ENCODE measurements at places on chromosomes 5 and 9. TPM values are rescaled to one million over a fixed set of nuclear protein-coding genes. Genes with fewer than 3 reads are reported as not detected.

The PCDHB3 gene
- total RNA-seq = 1.4 TPM

The ENHO gene
- not detected for total RNA-seq

The LCN12 gene
- 4.4 TPM for total RNA-seq

The PCDHB5 gene
- total RNA-seq = 4.9 TPM

The SPATA24 gene
- total RNA-seq = 14.6 TPM

The SLC6A7 gene
- not detected for total RNA-seq

DNA sequence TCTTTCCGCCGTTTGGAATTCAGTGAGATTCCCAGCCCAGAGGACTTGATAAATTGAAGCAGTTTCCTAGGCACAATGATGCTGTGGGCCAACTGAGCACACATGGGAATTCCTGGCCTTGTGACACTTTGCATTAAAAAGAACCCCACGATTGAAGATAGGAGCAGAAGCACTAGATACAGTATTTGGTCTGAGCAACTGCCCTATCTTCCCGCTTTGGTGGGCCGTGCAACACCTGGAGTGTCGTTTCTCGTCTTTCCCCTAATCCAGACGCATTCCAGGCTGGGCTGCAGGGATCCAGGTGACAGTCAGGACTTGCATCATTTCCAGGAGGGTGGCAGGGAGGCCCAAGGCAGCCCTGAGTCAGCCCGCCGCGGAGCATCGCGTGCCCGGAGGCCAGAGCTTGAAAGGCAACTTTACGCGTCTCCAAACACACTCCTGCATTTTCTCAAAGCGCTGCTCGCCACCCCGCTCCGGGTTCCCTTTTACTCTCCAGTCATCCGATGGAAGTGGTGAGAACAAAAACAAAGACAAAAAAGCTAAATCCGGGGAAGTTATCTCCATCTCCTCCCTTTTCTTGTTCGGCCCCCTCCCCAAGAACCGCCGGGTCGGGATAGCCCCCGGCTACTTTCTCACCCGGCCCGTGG is 753 bp upstream of the STC2 start:
- DNase-seq = no peak
